ENCODE measurements at places on chromosomes 12 and 14. TPM values are rescaled to one million over a fixed set of nuclear protein-coding genes. Genes with fewer than 3 reads are reported as not detected.

Gene PRR4
- total RNA-seq, result 7.9 TPM

Gene SLC2A13
- 6.2 TPM for total RNA-seq

Gene CLEC6A
- total RNA-seq, result 0.31 TPM

Gene STAB2
- 0.25 TPM for total RNA-seq

Gene LYZ
- total RNA-seq, result not detected

Gene MAP1LC3B2
- 2.4 TPM for total RNA-seq

Gene CHGA
- total RNA-seq, result 39.2 TPM

Gene OAS2
- total RNA-seq, result 13.6 TPM

Gene WIF1
- 0.37 TPM for total RNA-seq

Gene FBLN5
- total RNA-seq, result 0.50 TPM

DNA sequence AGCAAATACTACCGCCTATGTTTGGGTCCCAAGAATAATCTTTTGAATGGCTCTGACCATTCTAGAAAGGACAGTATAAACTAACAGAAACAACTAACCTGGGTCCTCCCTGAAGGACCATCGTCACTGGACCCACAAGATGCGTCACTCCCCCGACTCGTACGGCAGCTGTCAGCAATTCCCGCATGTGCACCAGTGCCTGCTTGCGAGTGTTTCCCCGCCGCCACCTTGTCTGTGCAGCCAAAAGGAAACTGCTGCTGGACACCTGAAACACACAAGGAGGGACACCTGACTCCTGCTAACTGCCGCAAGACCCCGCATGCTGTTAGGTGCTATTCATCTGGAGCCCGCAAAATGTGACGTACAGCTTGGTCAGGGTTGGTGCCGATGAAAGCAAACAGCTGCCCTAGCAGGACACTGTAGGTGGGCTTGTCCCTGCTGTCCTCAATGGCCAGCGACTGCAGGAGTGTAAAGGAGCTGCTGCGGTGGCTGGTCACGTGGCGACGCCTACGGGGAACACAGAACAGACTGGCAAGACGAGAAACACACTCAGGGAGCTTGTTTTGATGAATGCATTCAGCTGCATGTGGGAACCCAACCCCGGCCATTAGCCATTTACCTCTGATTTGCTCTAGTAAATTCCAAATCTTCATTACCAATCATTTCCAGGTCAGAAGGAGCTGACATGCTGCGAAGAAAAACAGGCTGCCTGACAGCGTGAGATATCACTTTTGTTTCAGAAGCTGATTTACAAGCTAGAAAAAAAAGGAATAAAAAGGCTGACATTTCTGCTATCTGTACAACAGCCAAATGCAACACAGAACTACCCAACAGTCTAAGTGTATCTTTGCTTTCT is 118.1 kb downstream of the TRAFD1 start:
- no peak for ATAC-seq

DNA sequence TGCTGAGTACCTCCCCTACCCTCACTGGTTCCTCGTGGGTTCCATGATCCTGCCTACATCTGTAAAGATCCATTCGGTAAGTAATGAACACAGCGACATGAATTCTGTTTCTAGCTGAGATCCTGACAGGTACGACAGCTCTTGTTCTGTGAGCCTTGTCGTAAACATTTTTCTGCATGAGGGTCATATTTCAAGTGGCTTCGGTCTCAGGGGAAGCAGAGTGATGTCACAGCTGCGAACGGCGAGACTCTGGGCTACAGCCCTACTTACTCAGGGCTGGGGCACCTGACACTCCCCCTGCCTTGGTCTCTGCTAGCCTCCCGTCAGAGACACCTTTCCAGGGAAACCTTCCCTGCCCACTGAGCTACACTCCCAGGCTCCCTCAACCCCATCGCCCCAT is 85.8 kb downstream of the RBM19 start:
- ATAC-seq, result peak; percentile 77

GRCh38 chr12:96466939-96467751 is 22.2 kb upstream of the CFAP54 start:
- ATAC-seq, result no peak

DNA sequence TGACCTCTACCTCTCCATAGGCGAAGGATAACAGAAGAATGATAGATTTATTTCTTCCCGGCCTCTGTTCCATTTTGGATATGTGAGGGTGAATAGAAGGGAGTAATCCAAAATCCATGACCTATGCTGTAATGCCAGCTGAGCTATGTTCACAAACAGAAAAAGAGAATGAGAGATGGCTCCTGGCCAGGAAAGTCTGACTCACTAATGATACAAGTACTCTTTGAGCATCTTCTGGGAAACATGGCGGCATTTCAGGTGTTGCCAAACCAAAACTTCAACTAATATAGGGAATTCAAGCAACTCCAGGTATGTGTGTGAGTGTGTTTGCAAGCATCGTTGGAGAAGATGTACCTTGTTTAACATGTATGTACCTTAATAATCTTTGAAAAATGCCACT is 55.1 kb downstream of the MED13L start:
- peak; percentile 36 for ATAC-seq

GRCh38 chr14:21136024-21136423 is 19.8 kb downstream of the OR5AU1 start:
- no peak for ATAC-seq

DNA sequence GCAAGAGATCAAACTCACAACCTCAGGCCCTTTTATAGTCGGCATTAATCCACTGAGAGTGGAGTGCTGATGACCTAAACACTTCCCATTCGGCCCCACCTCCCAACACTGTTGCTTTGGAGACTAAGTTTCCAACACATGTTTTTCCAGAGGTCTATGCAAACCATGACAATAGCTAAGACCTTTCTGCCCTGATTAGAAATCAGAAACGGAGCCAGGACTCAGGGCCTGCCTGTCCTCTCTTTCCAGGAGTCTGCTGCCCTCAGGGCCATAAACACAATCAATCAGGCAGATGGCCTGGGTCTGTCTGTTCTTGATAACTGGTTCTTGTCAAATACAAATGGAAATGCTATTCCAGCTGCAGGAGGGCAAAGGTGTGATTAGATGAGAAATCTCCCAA is 97.2 kb upstream of the PSMC1 start:
- peak; percentile 94 for ATAC-seq

- ATAC-seq, result peak; percentile 74
These were observed 25.9 kb downstream of the SLC25A47 start for GRCh38 chr14:100348784-100349685.

DNA sequence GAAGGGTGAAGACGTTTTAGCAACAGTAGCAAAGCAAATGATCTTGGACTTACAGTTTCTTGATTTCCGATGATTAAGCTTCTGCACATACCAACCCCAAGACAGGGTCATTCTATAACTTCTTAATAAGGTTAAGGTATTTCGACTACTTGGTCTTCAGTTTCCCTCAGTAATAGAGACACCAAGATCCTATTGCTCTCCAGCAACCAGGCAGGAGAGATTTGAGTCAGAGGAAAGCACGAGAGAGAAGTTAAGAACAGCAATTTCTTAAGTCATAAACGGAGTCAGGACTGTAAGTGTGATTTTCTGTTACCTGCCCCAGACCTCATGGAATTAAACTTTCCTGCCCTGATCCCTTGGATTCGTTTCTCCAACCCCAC is 215.6 kb downstream of the TTC8 start:
- no peak for ATAC-seq

DNA sequence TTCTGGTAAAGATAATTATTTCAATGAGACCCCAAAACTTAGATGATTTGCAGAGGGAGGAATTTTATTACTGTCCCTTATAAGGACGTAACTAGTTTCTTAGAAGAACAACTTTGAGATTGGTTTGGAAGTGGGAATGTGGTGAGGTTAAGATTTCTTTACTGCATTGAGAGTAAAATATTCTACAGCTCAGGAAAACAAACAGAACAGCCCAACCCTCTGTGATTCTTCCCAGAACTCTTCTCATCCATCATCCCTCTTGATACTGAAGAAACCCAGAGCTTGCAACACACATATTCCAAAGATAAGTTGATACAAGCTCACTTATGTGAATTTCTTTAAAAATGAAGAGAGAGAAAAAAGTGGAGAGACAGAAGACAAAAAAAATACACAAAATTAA is 234.2 kb downstream of the CRADD start:
- ATAC-seq, result no peak

DNA sequence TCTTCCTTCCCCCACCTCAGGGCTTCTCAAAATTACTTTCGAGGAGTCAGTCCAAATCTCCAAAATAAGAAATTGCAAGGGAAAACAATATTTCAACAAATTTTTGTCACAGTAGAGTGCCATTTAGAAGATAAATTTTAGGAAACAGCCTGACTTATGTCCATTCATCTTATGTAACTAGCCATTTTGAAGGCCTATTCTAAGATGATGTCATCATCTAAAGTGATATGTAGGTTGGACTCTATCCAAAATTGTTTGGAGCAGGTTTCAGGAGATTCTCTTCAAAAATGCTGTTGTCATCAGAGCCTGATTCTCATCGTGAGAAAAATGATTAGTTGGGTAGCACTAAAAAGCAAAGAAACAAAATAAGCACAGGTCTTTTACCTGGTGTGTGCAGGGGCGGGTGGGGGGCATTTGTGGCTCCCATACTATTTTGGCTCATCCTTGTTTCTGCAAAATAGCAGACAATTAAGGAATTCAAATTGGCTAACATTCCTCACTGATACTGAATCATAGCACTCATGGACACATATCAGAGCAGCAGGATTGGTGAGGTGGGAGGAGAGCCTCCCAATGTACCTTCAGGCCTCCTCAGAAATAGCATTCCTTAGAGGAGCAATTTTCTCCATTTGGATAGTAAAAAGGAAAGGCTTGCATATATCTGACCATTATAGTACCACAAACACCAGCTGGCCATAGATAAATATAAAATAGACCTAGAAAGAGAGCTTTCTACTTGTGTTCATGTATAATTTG is 360.9 kb upstream of the NAV3 start:
- no peak for ATAC-seq

DNA sequence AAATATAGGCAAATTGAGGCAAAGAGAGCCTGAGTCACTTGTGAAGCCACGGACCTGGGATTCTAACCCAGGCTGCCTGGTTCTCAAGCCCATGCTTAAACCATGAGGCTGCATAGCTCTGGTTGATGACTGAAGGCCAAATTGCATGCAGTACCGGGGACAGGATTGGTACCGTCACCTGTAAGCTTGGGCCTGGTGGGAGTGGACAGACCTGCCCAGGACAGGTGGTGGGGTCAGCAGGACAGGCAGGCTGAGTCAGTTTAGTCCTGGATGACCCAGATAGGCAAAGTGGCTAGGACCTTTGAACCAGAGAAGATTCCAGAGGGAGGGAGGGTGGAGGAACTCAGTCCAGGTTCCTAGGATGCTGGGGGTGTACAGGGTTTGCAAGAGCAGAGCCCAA is 25.8 kb downstream of the RIN3 start:
- ATAC-seq, result no peak

DNA sequence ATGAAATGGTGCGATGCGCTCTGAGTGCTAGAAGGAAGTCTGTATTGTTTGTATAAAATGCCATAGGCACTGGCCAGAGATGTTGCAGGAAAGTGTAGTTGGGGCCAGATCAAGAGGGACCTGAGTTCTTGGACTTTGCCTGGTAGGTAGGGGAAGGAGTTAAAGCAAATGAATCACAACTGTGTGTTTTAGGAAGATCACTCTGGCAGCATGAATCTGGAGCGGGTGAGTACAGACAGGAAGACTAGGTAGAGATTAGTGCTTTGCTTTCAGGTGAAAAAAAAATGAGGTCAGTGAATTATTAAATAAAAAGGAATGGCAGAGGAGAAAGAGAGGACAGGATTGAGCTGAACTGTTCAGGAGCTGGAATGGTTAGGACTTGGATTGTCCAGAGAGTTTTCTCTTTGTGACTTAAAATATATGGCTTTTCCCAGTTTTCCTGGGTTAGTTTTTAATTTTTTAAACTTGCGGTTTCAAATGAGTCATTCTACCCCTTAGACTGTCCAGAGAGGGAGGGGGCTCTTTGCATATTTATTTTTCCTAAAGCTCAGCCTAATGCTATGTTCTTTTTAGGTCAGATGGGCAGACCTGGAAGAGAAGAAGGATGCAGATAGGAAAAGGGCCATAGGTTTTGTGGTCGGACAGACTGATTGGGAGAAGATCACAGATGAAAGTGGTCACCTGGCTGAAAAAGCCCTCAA is 41.1 kb downstream of the PROX2 start:
- ATAC-seq, result no peak

GRCh38 chr12:25686351-25686750 is 133.3 kb upstream of the LMNTD1 start:
- no peak for ATAC-seq

GRCh38 chr12:106894774-106895173 is 60.9 kb upstream of the TMEM263 start:
- no peak for ATAC-seq

GRCh38 chr12:55891310-55891709 is 36.4 kb downstream of the PYM1 start:
- no peak for ATAC-seq

DNA sequence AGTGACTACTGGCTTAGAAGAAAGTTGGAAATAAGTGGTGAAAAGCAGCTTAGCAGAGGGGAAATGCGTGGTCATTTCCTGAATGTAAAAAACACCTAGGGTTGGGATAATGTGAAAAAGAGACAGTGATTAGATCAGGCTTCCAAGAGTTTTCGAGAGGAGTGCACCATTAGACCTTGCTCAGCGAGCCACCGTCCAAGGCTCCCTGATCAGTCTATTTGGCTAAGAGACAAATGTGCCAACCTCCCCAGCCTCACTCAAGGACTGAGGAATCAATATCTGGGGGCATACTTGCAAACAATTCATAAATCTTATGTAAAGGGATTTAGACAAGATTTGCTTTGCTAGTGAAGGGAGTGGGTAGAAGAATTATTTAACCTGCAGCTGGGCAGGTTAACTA is 594.5 kb downstream of the NRXN3 start:
- ATAC-seq, result no peak

DNA sequence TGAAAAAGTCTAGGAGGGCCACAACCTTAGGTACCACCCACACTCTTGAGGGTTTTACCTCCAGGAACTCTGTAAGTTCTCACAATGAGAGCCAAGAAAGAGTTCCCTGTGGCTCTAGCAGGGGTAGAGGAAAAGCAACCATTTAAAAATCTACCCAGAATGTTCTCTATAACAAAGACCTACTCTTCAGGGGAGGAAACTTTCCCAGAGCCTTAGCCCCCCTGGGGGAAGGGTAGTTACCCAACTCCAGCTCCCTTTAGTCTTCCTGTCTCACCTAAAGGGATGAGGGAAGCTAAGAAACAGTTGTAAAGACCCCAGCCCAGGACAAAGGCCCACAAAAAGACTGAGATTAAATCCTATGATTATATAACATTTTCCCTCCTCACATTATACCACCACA is 46.2 kb upstream of the JDP2 start:
- no peak for ATAC-seq

DNA sequence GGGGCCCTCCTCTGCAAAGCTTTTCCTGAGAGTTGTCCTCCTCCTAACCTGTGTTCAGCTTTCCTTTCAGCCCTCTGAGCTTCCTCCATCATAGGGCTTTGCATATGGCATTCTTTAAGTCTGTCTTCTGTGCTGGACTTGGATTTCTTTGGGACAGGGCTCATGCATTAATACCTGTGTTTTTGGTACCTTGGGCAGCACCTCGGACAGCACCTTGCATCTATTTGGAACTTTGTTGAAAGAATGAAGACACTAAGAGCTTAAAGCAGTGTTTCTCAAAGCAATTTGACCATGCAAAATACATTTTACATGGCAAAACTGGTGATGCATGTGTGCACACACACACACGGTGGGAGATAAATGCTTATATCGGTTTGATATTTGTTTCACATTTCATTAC is 115.0 kb upstream of the SRRM4 start:
- ATAC-seq, result no peak

All from motor neuron (in vitro differentiated cells).